Panc1 (cell line): ENCODE measurements at places on chromosomes 16 and 17.

- DNase-seq = no peak
These were observed 84.0 kb upstream of the RPH3AL start for GRCh38 chr17:436571-436970.

DNA sequence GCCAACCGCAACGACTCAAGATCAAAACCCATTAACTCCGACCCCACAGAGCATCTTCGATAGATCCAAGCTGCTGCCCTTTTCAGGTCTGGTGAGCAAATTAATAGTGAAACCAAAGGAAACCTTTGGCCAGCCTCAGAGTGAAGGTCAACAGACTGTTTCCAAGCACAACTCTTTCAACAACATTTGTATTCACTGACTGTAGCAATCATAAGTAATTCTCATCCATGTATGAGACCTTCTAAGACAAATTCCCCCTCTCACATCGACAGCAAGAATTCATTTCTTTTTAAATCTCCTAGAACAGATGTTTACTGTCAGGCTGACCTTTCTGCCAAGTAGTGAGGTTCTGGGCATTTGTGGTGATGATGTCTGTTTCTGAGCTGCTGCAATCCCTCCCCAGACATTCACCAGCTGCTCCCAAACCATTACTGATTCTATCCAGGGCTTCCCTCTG, 64.2 kb downstream of the SLC39A11 start:
- DNase-seq = no peak

DNA sequence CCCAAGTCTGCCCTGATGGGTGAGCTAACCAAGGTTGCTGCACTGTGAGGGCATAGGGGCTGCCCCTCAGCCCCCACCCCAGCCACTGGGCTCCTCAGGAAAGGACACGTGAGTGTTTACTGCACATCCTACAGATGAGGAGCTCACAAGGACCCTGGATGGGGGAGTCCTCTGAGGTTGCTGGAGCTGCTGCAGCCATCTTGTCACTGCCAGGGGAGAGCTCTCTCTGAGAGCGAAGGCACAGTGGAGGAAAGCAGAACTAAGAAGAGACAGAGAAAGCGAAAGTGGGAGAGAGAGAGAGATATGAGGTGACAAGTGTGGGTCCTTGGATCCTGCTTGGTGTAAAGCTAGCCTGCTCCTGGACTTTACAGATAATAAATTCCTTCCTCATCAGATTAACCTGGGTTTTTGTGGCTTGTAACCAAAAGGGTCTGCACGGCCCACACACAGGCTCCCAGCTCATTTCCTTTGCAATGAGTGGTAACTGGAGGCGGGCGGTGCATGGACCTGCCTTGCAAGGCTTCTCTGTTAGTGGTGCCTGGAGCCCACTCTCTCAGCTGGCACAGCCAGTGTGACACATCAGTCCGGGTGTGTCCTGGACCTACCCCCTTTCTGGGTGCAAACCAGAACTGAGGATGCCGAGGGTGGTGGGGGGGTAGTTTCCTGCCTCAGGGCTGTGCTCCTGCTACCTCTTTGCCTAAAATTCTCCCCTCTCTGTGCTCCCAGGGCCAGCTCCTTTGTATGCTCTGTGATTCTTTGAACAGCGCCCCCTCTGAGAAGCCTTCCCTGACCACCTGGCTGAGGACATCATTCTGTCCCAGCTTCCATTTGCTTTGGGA, 14.2 kb downstream of the SNX20 start:
- no peak for DNase-seq

- no peak for DNase-seq
These were observed 141.1 kb downstream of the RGS9 start for GRCh38 chr17:65278050-65278819.

DNA sequence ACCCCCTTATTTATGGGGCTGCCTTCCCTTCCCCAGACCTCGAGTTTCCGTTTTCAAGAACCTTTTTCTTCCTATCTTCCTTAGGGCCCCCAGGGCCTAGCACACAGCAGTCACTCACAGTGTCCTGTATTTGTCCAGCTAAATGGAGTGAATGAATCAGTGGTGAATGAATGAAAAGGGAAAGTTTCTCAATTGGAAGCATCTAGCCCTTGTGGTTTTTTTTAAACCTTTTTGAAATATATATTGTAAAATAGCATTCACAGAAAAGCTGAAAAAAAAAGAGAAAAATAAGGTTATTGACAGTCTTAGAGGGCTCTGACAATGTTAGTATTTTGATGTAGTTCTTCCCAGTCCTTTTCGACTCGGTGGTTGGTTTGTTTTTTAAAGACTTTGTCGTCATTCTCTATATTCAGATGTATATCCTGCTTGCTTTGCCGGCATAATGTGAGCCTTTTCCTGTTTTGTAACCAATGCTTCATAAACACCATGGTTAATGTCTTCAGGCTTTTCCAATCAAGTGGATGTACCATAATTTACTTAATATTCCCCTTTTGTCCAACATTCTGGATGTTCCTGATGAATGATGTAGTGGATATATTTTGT, 45.3 kb downstream of the RAI1 start:
- no peak for DNase-seq
